ENCODE measurements at places on chromosomes 11 and 22.

- DNase-seq: no peak
Measured at GRCh38 chr22:32882774-32883530, 81.4 kb downstream of the TIMP3 start.

GRCh38 chr22:26656891-26657851 is at the start of gene MIAT:
MIAT (plus strand) TSS chr22:26657588.
- no peak for DNase-seq

GRCh38 chr11:22633354-22633902 is 7.8 kb upstream of the FANCF start:
- DNase-seq: no peak

DNA sequence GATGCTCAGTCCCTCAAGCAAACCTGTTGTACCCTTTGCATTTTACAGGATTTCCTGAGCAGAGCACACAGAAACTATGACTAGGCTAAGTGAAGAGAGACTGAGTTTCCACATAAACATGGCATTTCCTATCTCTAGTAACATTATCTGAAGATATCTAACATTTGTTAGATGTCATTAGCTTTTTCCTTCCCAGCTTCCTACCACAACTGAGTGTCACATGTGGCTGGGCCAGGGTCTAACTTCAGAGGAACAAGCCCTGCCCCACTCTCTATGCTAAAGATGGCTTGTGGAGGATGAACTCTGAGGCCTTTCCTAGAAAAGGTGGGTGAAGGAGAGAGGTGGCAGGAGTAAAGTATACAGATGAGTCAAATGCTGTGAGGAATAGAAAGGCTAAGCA is 16.5 kb downstream of the C22orf42 start:
- no peak for DNase-seq

Measured in muscle of leg (tissue), 16 donors.